Heart left ventricle (tissue), 16 donors: ENCODE measurements at places on chromosomes 2 and 18. TPM values are rescaled to one million over a fixed set of nuclear protein-coding genes. Genes with fewer than 3 reads are reported as not detected.

- H3K27ac ChIP-seq, result no peak overlapping the region
- no peak for DNase-seq
- H3K4me3 ChIP-seq, result no peak overlapping the region
- no peaks in the 10 kb centered on the region for H3K27me3 ChIP-seq
- H3K4me1 ChIP-seq, result peaks cover 50% of the 10 kb centered on the region
Observed at GRCh38 chr18:13539843-13540476, 186.4 kb downstream of the FAM210A start.

- H3K27ac ChIP-seq, result no peak overlapping the region
- no peak for DNase-seq
- no peaks in the 10 kb centered on the region for H3K36me3 ChIP-seq
- H3K4me3 ChIP-seq, result no peak overlapping the region
Observed at GRCh38 chr2:71892896-71893295, 254.8 kb downstream of the CYP26B1 start.

- H3K27ac ChIP-seq, result no peak overlapping the region
- no peaks in the 10 kb centered on the region for H3K27me3 ChIP-seq
- peaks cover 50% of the 10 kb centered on the region for H3K4me1 ChIP-seq
Observed at GRCh38 chr18:75251466-75251865, 40.9 kb downstream of the TSHZ1 start.

Gene UGT1A8
- not detected for total RNA-seq

Gene OTOS
- not detected for total RNA-seq

Gene TDRD15
- total RNA-seq, result not detected
